T-helper 1 cell (primary cell): ENCODE measurements at places on chromosomes 6 and 20.

- no peak for DNase-seq
Measured at GRCh38 chr20:53296025-53296424, 297.6 kb downstream of the ZNF217 start.

GRCh38 chr6:23654745-23655144, 471.3 kb upstream of the NRSN1 start:
- DNase-seq = no peak

GRCh38 chr6:113160306-113161017, 696.7 kb upstream of the MARCKS start:
- DNase-seq = no peak

- peak; percentile 42 for DNase-seq
Measured at GRCh38 chr20:33554914-33555420, 65.1 kb downstream of the CBFA2T2 start.

GRCh38 chr6:106574741-106575458, 54.4 kb downstream of the RTN4IP1 start:
- no peak for DNase-seq

- no peak for DNase-seq
Measured at GRCh38 chr20:37162646-37163045, 16.5 kb upstream of the RPN2 start.

DNA sequence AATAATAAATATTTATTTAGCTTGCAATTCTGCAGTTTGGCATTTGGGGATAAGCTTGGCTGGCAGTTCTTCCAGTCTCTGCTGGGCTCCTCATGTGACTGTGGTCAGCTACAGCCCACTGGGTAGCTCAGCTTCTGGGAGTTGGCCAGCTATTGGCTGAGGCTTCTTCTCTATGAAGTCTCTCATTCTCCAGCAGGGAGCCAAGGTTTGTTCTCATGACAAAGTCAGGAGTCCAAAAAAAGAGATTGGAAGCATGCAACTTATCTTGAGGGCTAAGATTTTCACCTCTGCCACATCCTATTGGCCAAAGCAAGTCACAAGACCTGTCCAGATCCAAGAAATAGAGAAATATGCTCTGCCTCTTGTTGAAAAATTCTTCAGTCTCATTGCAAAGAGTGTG, 94.6 kb downstream of the SNAP25 start:
- DNase-seq = no peak

- no peak for DNase-seq
Measured at GRCh38 chr6:41488433-41489119, 57.6 kb upstream of the FOXP4 start.

- no peak for DNase-seq
Measured at GRCh38 chr6:134394208-134394607, 76.3 kb upstream of the SGK1 start.

DNA sequence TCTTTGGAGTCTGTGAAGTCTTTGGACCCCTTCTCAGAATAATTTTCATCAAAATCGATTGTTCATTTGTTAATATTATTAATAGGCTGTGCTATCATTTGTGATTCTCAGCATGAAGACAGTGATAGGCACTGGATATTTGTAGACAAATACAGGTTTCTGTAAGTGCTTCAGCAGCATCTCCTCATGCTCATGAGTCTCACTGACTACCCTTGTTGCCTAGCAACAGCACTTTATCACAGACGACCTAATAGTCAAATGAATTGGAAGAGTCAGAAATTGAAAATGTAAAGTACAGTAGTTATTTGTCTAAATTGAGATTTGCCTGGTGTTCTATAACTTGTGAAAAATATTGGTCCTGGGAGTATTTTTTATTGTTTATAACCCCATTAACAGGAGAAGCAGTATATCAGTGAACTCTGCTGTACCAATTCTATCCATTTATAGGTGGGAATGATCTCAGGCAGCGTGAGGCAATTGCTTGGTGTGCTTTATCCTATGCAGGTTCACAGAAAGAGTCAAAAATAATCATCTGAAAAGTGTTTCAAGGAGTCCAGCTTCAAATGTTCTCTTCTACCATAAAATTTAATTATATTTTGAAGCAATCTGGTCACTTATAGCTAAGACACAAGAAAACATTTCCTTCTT, 684.6 kb downstream of the RFPL4B start:
- DNase-seq = no peak

- no peak for DNase-seq
Measured at GRCh38 chr20:32763202-32764004, 1.2 kb downstream of the DNMT3B start.

- no peak for DNase-seq
Measured at GRCh38 chr6:44722736-44723135, 335.2 kb downstream of the CDC5L start.

DNA sequence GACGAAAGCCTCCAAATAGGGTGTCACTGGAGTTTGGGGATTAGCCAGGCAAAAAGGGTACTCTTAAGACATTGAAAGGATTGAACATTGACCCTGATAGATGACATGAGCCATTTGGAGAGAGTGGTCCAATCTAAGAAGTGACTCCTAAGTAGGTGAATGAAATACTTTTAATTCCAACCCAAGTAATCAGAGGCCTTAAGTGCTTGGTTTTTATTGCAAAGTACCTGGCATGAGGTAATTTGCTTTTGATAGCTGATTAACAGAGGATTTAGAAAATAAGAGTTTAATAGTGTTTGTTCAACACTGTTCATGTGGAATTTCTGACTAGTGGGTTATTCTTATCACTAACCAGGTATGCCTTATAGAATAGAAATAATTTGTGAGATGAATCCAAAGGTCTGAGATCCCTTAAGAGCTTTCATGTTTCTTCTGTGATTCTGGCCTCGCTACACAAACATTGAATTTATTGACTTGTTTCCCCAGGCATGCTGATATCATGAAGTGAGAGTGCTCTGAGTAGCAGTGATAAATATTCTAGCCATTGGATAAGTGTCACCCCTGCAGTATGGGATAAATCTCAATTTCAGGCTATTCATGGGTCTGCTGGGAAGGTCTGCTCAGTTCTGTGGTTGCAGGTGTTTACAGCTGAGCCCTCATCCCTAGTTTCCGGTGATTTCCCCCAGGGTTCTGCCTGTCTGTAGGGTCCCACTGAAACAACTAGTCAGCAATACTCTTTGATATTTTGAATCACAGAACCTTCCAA, 6.5 kb downstream of the NCOA7 start:
- no peak for DNase-seq
